Choroid plexus epithelial cell (primary cell): ENCODE measurements at places on chromosomes 5 and 9.
A peak's percentile ranks its signal among the peaks of the same experiment; 100 is the strongest.

DNA sequence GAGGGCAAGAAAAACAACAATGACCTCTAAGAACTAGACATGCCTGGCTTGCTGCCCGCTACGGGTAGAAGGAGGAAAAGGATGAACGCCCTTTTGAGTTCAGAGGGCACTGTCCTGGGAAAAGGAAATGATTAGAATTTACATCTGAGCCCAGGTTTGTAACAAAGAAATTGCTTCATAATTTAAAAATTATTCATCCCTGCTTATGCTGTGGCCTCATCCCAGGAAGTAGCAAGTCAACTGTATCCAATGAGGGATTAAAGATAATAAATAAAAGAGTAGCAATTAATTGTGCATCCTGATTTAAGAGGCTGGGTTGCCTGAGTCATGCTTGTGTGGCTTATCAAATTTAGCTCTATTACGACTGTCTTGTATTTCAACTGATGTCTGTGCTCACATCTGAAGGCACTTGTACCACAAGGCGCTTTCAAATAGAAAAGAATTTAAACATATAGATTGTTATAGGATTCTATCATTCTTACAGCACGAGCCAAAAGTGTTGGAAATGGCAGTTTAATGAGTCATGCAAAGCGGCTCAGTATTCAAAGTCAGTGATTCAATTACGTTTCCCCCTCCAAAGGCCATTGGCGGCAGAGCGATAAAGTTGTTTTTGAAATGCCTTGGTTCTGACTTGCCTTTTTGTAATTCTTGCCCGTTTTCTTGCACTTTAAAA is 40.0 kb upstream of the DMRT1 start:
- DNase-seq: peak; percentile 36

DNA sequence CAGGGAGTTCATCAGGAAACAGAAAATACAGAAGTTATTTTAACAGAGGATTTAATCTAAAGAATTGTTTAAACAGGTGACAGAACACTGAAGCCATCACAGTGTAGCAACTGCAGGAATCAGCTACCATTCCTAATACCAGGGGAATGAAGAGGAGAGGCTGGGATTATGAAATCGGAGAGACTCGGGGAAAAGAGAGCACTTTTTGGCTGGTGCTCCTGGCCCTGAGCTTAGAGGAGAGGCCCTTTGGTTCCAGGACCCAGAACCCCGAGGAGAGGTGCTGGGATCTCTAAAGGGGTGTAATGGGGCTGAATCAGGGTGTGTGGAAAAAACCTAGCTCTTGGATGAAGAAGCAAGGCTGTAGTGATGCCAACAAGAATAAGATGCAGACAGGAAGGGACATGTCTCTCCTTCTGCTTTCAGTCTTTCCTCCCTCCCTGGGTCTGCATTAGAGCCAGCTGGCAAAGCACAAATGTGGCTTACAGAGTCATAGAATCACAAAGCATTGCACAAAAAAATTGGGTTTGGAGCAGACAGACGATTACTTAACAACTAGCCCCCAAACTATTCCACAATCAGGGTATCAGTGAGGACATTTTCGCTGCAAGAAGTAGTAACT is 11.6 kb upstream of the SFXN1 start:
- DNase-seq: no peak

DNA sequence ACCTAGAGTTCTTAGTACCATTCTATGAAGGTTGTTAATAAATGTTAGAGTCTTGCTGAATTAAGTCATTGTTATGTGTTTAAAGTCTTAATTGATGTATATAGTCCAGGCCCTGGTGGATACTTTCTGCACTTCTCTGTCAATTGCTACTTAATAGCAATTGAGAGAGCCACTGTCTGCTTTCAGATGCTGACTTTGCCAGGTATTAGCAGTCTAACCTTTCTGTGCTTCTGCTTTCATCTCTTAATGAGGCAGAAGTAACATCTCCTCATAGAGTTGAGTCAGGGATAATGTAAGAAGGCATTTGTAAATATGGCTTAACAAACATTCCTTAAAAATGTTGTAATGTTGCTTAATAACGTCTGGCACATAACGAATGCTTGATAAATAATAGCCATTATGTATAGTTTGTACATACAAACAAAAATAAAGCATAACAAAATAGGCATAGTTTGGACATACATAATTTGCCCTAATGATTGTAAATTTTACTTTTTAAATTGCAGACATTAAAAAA is 28.3 kb downstream of the RASGRF2 start:
- no peak for DNase-seq

DNA sequence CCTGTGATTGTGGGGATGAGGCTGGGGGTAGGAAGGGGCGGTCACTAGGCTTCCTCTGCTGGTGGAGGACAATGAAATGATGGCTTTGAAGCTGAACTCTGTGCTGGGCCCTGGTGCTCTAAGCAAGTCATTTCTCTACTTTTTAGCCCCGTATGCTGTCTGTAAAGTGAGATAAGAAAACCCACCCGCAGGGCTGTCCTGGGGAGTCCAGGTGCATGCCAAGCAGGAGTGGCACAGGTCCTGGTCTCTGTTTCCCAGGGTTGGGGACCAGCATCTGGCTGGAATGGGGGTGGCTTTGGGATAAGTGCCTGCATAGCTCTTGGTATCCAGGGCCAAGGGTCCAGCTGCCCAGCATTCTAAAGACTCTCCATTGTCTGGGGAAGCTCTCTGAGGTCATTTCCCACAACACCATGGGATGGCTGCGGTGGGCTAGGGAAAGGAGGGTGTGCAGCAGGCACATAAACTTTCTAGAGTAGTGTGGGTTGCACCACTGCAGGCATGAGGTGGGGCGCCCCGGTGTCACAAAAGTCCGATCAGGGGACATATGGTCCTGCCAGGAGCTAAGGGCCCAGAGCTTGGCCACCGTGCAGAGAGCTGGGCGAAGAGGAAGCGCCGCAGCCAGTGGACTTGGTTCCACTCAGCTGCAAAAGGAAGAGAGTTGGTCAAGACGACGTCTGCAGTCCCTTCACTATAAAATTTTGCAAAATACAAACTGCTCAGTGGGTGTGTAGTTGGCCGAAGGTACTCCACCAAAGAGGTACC is 25.6 kb upstream of the GTF3C5 start:
- DNase-seq: no peak

- no peak for DNase-seq
Measured at GRCh38 chr5:15513431-15513830, 13.5 kb downstream of the FBXL7 start.

GRCh38 chr9:1207686-1208085 is 157.5 kb downstream of the DMRT2 start:
- DNase-seq: peak; percentile 18
